Upper lobe of right lung (tissue), 1 donor: ENCODE measurements at places on chromosomes 1 and 21.

- no peak for DNase-seq
Observed at GRCh38 chr1:12482988-12483387, 135.0 kb downstream of the DHRS3 start.

GRCh38 chr1:206754011-206754410 is 16.6 kb upstream of the IL19 start:
- DNase-seq: no peak

DNA sequence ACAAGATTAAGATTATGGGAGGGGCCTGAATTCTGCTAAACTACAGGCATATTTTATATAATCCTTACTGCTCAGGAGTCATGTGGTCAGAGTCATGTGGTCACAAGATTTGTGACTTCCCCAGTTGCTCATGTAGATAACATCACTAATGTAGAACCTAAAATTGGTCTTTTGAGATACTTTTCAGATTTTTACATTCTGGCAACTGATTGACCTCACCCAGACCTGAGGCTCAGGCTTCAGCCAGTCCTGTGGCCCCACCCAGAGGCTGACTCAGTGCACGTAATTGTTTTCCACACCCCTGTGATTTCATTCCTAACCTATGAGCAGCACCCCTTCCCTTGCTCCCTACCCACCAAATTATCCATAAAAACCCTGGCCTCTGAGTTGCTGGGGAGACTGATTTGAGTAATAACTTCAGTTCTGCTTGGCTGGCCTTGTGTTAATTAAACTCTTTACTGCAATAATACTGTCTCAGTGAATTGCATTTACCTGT is 41.7 kb upstream of the ZNF326 start:
- DNase-seq: no peak

GRCh38 chr1:101363891-101364318 is 127.1 kb downstream of the S1PR1 start:
- no peak for DNase-seq

- DNase-seq: no peak
Observed at GRCh38 chr1:187931776-187932175, 1103.0 kb downstream of the PLA2G4A start.

GRCh38 chr21:45545691-45546531 is 3.7 kb upstream of the SLC19A1 start:
- DNase-seq: peak; percentile 57

GRCh38 chr1:145871994-145872924 is 13.4 kb upstream of the PIAS3 start:
- DNase-seq: peak; percentile 74

DNA sequence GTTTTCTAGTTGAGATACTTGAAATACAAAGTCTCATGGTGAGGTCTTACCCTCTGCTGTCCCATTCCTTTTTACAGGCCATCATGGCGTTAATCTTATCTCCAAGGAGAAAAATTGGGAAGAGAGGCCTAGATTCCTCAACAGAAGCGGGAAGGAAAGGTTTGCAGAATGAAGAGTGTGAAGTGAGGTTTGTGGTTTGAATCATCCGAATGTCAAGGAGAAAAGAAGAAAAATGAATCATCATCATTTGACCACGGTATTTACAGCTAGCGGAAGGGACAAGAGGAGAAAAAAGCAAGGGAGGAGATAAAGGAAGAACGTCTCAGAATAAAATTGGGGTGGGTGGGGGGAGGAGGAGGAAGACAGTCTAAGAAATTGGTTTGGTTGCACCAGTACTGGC is 935 bp upstream of the COG2 start:
- no peak for DNase-seq

GRCh38 chr1:27427816-27428315 is 35.4 kb downstream of the GPR3 start:
- DNase-seq: no peak

DNA sequence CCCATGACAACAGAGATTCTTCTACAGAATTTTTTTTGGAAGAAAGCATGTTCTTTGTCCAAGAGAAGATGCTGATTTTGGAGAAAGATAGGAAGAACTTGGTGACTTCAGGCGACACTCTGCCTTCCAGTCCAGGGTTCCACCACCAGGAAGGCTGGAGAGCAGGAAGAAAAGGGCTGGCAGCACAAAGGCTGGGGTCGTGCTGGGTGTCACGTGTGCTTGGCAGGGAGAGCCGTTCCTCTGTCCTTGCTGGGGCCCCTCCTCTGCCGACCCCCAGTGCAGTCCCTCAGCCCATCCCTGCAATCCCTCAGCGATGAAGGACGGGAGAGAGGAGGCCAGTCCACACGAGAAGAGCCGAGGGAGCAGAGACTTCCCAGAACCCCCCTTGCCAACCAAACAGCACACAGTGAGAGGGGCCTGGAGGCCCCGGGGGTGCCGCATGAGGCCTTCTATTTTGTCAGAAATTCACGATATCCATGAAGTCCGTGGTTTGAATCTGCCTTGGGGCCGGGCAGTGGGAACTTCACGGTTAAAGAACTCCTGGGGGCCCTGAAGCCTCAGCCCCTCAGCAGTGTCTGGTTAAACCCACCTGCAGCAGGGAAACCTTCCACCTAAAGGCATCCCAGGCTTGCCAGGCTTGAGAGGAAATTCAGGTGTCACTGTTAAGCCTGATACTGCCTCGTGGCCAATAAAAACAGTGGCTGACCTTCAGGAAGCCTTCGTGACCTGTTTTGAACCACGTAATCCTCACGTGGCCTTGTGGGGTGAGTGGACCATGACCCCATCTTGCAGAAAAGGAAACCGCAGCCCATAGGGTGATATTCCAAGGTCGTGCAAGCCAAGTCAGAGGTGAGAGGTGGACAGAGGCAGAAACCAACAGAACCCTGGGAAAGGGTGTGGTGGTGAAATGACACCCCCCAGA is 3.4 kb downstream of the KRTAP10-12 start:
- no peak for DNase-seq

- no peak for DNase-seq
Observed at GRCh38 chr1:100528871-100529270, 9.1 kb upstream of the GPR88 start.

GRCh38 chr1:7281821-7282220 is 489.3 kb upstream of the VAMP3 start:
- no peak for DNase-seq

DNA sequence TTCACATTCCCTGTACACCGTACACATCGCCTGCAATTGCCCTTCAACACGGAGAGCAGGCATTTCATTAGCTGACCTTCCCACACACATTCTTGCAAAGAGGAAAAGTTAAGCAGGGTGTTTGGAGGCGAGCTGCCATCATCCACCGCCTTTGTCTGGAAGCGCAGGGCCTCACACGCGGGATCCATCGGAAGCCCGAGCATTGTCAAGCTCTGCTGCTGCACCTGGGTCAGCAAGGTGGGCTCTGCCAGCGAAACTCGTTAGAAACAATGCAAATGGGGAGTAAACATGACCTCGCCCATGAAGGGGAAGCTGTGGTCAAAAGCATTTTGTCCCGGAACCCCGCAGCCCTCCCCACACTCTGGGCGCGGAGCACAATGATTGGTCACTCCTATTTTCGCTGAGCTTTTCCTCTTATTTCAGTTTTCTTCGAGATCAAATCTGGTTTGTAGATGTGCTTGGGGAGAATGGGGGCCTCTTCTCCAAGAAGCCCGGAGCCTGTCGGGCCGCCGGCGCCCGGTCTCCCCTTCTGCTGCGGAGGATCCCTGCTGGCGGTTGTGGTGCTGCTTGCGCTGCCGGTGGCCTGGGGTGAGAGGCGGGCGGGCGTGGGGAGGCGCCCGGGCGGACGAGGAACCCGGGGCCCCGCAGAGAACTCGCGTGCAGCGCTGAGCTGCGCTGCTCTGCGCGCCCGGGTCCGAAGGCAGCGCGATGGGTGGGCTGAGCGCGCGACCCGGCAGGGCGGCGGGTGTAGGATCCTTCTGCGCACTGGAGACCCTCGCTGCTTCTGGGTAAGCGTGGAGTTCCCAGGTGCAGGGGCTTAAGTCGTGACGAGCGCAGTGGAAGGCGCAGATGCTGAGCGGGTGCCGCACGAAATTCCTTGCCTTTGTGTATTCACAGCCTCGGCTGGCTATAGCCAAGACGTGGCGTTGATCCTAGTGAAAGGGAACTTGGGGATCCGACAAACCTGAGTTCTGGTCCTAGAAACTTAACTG is at the start of gene CR1:
TSS of gene CR1 (plus strand) at position 357 of the 992 bp plus-strand sequence. CDS start at position 468, 111 bp downstream.
- peak; percentile 76 for DNase-seq

DNA sequence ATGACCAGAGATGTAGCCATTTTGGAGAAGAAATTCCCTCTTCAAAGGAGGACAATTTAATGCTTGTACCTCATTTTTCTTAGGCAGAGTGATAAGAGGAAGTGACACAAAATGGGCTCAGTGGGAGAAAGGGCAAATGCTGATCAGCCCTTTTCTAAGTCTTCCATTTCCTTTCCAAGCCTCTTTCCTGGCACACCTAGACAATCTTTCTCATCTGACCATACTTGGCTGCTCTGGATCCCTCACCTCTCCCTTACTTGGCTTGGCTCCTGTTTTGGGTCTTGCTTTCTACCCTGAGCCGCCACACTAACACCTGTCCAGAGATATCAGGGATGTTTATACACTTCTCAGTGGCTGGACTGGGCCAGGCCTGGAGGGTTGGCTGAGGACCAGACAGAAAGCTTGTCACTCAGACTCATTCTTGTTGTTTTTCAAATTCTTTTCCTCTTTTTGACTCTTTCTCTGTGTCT is 13.1 kb downstream of the TXNIP start:
- no peak for DNase-seq
